ENCODE measurements at places on chromosomes 3 and 15.

DNA sequence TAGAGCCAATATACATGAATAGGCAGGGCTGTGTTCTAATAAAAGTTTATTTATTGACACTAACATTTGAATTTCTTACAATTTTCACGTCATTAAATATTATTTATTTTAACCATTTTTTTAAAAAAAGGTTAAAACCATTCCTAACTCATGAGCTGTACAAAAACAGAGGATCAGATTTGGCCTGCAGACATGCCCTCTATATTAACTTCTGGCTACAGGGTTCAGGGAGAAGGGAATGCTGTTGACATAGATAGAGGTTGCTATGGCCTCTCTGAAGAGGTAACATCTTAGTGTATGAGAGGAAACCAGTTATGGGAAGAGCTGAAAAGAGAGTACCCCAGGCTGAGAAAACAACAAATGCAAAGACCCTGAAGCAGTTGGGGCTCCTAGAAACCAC, 19.1 kb upstream of the RAP2B start:
- DNase-seq = no peak

- DNase-seq = no peak
Observed at GRCh38 chr3:45054196-45054857, 28.2 kb downstream of the CLEC3B start.

GRCh38 chr3:150429767-150430671, 21.9 kb downstream of the TSC22D2 start:
- no peak for DNase-seq

- no peak for DNase-seq
Observed at GRCh38 chr3:163622384-163622783, 1455.9 kb downstream of the SI start.

- no peak for DNase-seq
Observed at GRCh38 chr15:49986326-49986725, 132.7 kb downstream of the ATP8B4 start.

- no peak for DNase-seq
Observed at GRCh38 chr3:40178012-40178594, 131.4 kb upstream of the EIF1B start.

All from right forelimb (tissue), 1 donor.